ENCODE measurements at places on chromosomes 16 and 17. TPM values are rescaled to one million over a fixed set of nuclear protein-coding genes. Genes with fewer than 3 reads are reported as not detected.

The RAB11FIP4 gene
- 24.7 TPM for polyA plus RNA-seq

The TOM1L1 gene
- not detected for polyA plus RNA-seq

The TAF1C gene
- 4.8 TPM for polyA plus RNA-seq

The TEKT5 gene
- not detected for polyA plus RNA-seq

The SGCA gene
- 16.6 TPM for polyA plus RNA-seq

The FOXL1 gene
- not detected for polyA plus RNA-seq

Data from naive B cell (primary cell).